ENCODE measurements at places on chromosomes 1 and 21.
A peak's percentile ranks its signal among the peaks of the same experiment; 100 is the strongest.

DNA sequence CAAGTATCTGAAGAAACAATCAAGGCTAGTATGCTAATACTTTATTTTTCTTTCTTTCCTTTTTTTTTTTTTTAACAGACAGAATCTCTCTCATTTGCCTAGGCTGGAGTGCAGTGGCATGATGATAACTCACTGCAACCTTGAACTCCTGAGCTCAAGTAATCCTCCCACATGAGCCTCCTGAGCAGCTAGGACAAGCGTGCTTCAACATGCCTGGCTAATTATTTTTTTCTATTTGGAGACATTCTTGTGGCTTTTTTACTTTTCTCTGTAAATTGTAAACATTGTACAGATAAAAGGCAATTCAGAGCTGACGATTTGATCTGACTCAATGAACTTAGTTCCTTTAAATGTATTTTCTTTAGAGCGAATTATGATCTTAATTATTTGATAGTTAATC, 41.4 kb downstream of the CCDC18 start:
- DNase-seq = no peak

GRCh38 chr1:77038000-77038399, 170.7 kb downstream of the ST6GALNAC5 start:
- no peak for DNase-seq

GRCh38 chr1:160214481-160215140, 9.4 kb downstream of the PEA15 start:
- DNase-seq = no peak

DNA sequence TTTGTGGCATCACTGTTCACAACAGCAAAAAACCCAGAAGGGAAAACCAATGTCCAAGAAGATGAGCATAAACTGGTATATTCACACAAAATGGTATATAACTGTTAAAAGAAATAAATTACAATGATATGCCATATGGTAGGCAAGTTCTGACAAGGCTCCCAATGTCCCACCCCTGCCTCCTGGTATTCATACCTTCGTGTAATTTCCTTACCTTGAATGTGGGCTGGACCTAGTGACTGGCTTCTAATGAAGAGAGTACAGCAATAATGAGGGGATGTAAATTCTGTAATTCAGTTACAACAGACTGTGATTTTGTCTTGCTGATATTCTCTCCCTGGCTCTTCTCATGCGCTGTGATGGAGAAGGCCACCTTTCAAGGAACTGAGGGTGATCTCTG, 9.3 kb downstream of the ANKRD45 start:
- no peak for DNase-seq

DNA sequence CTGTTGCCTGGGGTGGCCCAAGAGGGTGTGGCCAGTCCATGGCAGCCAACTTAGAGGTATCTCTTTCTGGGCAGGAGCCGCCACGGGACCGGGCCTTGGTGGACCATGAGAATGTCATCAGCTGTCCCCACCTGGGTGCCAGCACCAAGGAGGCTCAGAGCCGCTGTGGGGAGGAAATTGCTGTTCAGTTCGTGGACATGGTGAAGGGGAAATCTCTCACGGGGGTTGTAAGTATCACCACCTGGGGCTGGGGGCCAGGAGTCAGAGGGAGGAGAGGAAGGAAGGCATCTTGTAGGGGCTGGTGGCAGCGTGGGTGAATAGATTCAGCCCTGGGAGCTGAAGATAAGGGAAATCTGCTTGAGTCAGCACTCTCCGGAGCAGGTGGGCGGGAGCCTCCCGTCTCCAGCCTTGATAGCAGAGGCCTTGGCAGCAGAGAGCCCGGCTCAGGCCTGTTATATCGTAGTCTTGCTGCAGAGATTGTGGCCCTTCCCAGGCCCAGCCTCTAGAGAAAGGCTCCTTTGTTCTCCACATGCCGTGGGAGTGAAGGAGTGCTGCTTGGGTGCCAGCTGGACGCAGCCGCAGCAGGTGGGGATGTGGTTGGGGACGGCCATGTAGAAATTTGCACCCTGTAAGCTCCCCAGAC, 25.4 kb downstream of the PHGDH start:
- DNase-seq = no peak

DNA sequence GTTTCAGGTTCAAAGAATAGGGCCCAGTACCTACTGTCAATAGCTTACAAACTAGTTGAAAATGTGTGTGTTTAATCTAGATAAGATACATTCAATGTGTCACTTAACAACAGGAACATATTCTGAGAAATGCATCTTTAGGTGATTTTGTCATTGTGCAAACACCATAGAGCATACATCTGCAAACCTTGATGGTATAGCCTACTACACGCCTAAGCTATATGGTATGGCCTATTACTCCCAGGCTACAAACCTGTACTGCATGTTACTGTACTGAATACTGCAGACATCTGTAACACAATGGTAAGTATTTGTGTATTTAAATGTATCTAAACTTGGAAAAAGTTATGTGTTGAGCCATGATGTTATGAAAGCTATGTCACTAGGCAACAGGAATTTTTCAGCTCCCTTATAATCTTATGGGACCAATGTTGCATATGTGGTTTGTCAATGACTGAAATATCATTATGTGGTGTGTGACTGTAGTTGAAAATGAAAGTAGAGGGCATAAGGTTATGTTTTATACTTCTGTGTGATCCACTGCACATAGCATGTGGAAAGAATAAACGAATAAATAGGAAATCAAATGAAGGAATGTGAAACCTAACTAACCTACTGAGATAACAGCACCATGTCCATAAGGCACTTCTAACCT, 129.0 kb upstream of the CAMK1G start:
- no peak for DNase-seq

- DNase-seq = no peak
Measured at GRCh38 chr1:33641104-33641830, 168.8 kb downstream of the ZSCAN20 start.

DNA sequence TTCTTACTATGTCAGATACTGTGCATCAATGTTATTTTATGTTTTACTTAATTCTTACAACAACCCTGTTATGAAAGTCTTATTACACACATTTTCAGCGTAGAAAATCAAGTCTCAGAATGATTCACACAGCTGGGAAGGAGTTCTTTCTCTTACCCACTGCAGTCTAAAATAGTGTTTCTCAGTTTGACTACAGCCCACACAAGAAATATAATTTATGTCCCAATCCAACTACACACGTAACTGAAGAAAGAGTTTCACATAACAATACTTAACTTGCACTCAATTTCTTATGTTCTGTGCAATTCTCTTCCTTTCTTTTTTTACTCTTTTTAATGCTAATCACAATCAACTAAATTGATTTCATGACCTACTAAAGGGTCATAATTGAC, 252.8 kb upstream of the ADGRL2 start:
- no peak for DNase-seq

GRCh38 chr1:216168546-216168945, 254.7 kb downstream of the USH2A start:
- DNase-seq = no peak

GRCh38 chr1:103250441-103250861, 142.1 kb upstream of the COL11A1 start:
- no peak for DNase-seq

- DNase-seq = no peak
Measured at GRCh38 chr1:145855426-145855948, 3.4 kb downstream of the PIAS3 start.

DNA sequence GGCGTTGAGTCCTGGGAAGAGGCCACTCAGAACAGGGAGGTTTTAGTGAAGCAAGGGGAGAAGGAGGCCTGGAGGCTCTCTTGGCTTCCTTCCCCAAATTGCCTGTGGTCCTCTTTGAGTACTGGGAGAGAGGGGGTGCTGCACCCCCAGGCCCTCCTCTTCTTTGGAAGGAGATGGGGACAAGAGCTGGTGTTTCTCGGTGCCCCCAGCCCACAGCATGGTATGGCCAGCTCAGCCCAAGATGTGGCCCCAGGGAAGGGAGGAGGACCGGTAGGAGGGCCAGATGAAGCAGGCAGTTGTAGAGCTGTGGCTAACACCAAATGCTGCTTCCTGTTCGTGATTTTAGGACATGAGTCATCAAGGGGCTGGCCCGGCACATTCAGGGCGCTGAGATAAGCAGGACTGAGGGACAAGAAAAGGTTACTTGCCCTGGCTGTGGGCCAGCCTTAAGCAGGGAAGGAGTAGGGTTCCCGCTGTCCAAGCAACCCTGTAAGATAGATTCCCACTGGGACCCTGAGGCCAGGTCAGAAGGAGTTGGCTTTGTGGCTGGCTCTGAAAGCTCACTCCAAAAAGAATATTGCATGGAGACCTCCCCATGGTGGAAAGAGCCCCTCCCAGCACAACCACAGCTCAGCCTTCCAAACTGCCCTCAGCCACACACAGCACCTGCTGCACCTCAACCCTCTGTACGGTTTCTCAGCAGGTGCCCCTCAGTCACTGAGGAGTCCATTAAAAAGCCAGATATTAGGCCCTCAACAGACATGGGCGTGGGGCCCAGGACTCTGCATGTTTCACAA, 4.9 kb upstream of the TNFRSF1B start:
- DNase-seq = peak; percentile 45

GRCh38 chr1:114248162-114248561, 94.5 kb upstream of the SYT6 start:
- no peak for DNase-seq

DNA sequence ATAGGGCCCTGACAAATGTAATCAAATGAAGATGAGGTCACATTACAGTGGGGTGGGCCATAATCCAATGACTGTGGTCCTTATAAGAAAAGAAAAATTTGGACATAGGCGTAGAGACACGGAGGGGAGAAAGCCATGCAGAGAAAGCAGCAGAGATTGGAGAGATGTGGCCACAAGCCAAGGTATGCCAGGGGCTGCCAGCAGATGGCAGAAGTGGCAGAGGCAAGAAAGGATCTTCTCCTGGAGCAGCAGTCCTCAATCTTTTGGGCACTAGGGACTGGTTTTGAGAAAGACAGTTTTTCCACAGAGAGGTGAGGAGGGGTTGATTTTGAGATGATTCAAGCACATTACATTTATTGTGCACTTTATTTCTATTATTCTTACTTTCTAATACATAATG, 355.1 kb downstream of the NPHP4 start:
- DNase-seq = no peak

DNA sequence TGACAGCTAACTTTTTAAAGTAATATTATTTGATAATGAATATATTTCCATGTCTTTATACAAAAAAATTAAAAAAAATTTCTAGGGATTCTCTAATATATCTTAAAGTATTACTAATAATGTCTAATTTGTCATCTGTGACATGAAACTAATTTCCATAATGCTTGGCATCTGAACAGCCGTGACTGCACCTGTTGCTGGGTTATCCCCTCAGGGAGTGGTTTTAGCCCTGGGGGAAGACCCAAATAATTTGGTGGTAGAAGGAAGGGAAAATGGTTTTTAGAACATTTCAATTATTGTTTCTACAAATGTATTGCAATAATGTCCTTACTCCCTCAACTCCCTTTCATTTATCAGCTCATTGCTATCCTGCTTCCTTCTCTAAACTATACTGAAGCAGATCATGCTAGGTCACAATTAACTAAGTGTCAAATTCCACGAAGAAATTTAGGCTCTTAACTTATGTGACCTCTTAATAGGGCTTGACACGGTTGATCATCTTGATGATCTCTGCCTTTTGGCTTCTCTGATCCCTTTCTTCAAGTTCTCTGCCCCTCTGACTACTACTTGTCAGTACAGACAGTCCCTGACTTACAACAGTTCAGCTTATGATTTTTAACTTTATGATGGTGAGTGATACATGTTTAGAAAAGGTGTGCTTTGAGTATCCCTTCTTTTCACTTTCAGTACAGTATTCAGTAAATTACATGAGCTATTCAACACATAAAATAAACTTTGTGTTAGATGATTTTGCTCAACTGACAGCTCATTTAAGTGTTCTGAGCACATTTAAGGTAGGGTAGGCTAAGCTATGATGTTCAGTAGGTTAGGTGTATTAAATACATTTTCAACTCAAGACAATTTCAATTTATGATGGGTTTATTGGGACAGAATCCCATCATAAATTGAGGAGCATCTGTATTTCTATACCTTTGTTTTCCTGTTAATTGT, 26.4 kb upstream of the DPH5 start:
- no peak for DNase-seq

GRCh38 chr1:238892612-238893011, 493.8 kb upstream of the CHRM3 start:
- no peak for DNase-seq

DNA sequence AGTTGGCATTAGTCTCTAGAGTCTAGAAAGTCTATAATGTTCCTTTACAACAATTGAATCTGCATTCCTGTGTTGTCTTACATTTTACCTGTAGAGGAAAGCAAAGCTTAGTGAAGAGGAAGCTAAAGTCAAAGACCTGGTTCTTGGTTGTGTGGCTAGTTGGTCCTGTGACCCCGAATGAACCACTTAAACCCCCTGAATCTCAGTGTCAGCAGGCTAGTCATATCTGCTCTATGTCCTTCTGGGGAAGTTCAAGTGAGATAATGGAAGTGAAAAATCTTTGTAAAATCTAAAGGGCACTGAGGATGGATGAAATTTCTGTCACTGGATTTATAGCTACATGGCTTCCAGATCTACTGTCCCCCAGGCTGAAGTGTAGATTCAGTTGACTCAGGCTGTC, 24.0 kb upstream of the AIM2 start:
- DNase-seq = no peak

- no peak for DNase-seq
Measured at GRCh38 chr1:73778471-73778870, 419.5 kb downstream of the LRRIQ3 start.

DNA sequence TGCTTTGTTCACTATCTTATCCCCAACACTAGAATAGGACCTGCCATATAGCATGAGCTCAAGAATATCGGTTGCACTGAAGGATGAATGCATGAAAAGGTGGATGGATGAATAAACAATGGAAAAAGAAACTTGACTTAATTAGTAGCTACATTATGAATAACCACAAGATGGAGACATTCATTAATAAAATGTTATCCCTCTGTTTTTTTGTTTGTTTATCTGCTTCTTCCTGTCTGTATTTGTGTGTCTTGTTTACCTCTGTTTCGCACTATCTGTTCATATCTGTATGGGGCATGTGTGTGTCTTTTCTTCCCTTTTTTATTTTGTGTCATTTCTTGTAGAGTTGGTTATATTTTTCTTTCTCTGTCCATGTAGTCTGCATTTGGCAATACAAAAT, 1.1 kb upstream of the OR14I1 start:
- no peak for DNase-seq

GRCh38 chr1:200207711-200208126, 180.2 kb downstream of the NR5A2 start:
- DNase-seq = no peak

GRCh38 chr1:168287237-168287664, 6.6 kb downstream of the TBX19 start:
- no peak for DNase-seq

- DNase-seq = no peak
Measured at GRCh38 chr1:40095806-40096205, 1.2 kb downstream of the PPT1 start.

DNA sequence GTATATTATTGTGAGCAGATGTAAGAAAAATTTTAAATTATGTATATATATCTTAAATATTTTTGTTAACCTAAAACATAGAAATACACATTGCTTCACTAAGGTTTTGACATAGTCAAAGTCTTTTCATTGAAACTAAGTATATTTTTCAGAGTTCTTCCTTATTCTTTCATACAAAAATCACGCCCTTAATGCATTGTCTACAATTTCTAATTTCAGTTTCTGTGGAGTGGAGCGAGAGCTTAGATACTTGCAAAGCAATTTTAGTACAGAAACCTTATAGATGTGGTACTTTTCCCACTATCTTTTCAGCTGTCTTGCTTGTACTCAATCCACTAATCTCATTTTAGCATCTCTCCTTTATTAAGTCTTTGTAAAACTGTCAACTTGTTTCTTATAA, 63.2 kb downstream of the CD58 start:
- DNase-seq = no peak

- no peak for DNase-seq
Measured at GRCh38 chr1:35856964-35857363, 26.0 kb upstream of the AGO1 start.

Measured in stimulated activated CD8-positive, alpha-beta memory T cell treated with anti-CD3 and anti-CD28 coated beads, Interleukin-4, amount 100 ng/mL, for 1 hour (primary cell).